DMS153 (cell line): ENCODE measurements at places on chromosomes 11 and 22.
A peak's percentile ranks its signal among the peaks of the same experiment; 100 is the strongest.

DNA sequence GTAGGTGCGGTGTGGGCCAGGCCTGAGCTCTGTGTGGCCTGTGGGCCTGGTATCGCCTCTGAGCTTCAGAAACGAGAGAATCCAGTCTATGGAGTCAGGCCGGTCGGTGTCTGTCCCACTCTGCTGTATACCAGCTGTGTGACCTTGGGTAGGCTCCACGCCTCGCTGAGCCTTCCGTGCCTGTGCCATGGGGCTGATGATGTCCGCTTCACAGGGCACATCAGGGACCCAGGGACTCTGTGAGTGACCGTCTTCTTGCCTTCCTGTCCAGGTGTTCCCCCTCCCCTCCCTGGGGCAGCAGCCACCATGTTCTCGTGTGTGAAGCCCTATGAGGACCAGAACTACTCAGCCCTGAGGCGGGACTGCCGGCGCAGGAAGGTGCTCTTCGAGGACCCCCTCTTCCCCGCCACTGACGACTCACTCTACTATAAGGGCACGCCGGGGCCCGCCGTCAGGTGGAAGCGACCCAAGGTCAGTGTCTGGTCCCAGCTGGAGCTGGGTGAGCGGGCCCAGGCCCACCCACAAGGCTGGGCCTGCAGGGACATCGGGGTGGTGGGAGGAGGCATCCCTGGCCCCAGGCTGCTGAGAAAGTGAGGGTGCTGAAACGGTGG lies 17.9 kb downstream of the CAPN5 start:
- no peak for DNase-seq

DNA sequence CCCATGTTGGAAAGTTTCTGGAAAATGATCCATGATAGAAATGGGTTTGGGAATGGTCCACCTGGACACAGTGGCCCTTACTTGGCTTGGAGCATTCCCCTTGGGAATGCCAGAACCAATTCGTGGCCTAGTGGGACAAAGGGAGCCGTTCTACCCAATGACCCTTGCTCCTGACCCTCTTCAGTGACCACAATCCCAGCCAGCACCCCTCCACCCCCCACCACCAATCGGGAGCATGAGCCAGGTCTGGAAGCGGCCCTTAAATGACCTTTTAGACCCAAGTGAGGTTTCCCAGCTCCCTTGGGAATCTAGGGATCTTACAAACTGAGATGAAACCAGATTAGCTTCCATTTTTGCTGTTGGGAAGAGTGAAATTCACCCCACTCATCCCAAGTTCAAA lies 51.3 kb upstream of the CDON start:
- no peak for DNase-seq

GRCh38 chr22:22233081-22233480 lies 11.5 kb upstream of the VPREB1 start:
- DNase-seq: no peak

DNA sequence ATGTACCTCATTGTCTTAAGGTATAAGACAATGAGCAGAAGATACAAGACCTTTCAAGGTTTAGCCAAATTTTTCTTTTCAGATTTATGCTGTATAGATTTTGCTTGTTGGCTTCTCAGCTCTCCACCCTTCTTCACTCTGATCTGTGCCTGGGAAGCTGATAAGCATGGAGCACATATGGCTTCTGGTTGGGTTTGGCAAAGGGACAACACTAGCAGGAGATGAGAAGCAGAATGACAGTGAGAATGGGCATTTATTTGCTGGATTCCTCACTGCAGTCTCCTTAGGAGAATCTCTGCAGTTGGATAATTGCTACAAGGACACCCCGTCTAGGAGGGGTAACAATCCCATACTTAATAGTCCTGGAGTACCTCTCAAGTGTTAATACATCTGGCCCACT lies 474.8 kb upstream of the CCDC90B start:
- DNase-seq: no peak

DNA sequence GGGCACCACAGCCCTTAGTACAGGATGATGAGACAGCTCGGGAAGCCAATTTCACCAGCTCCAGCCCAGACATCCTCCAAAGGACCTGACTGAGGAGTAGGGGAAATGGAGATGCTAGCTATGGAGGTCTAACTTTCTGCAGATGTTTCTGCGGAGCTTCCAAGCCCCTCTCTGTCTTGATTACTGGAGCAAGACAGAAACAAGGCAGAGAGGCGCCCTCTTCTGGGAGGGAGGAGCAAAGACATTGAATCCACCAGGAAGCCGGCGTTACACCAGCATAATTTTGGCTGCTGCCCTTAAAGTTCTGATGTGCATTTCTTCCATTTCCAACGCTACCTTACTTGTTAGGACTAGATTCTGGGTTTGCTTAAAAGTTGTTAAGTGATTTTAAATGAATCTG lies 107.3 kb upstream of the HSD17B12 start:
- DNase-seq: no peak

- no peak for DNase-seq
Observed at GRCh38 chr11:118640332-118641154, 33.1 kb downstream of the PHLDB1 start.

DNA sequence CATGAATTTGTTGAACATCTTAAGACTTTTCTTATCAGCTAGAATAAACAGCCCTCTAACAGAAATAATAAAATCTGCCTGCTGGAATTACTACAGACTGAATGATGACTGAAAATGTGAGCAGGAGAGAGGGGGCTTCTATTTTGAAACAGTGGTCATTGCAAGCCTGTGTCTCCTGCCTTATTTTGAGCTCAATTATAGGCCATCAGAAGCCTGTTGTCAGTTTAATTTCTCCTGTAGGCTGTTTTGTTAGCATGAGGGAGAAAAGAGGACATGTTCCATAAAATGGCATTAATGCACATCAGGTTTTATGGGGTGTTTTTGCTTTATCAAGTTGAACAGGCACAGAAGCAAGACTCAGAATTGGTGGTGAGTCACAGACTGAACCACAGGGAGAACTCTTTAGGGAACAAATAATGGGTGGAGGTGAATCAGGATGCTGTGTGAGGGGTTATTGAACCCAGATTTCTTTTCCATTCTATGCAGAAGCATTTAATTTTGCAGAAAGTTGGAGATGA lies 129.1 kb downstream of the PARVA start:
- no peak for DNase-seq

GRCh38 chr11:44747316-44747715 lies 20.6 kb downstream of the TSPAN18 start:
- DNase-seq: no peak

DNA sequence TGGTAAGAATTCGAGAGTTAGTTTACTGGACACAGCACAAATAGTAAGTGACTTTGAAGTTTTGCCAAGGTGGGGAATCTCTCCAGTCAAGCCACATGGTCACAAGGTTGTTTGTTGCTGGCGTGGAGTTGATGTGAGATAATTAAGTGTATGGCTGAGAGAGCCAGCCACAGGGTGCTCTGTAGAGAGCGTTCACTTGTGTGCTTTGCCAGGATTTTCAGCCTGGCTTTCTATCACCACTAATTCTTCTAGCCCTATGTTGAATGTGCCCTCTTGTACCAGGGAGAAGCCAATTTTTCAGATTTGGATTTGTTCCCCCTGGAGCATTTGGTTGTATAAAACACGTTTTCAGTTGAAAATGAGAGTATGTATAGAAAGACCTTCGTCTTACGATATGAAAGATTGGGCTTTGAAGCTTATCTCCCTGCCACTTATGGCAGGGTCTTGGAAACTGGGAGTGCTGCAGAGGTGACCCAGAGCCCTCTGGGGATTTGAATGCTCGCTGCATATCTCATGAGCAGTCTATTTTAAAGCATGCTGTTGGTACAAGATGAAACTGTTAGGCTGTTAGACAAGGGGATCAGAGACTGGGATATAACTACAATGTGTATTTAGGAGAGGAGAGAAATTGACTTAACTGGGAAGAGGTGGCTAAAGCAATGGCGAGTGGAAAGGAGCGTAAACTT lies 28.6 kb downstream of the CSRP3 start:
- no peak for DNase-seq

DNA sequence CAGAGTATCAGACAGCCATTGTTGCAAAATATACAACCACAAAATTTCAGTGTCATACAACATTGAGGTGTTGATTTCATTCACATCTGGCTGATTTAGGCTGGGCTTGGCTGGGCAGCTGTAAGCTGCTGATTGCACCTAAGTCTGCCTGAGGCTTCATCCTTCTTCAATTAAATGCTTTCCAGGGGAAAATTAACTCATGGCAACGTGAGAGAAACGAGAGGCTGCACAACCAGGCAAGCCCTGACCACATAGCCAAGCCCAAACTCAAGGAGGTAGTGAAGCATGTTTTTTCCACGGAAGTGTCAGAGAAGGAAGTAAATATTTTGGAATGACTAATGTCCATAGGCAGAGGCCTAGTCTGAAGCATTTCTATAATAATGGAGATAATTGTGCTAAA lies 273.8 kb upstream of the ZC3H12C start:
- no peak for DNase-seq

DNA sequence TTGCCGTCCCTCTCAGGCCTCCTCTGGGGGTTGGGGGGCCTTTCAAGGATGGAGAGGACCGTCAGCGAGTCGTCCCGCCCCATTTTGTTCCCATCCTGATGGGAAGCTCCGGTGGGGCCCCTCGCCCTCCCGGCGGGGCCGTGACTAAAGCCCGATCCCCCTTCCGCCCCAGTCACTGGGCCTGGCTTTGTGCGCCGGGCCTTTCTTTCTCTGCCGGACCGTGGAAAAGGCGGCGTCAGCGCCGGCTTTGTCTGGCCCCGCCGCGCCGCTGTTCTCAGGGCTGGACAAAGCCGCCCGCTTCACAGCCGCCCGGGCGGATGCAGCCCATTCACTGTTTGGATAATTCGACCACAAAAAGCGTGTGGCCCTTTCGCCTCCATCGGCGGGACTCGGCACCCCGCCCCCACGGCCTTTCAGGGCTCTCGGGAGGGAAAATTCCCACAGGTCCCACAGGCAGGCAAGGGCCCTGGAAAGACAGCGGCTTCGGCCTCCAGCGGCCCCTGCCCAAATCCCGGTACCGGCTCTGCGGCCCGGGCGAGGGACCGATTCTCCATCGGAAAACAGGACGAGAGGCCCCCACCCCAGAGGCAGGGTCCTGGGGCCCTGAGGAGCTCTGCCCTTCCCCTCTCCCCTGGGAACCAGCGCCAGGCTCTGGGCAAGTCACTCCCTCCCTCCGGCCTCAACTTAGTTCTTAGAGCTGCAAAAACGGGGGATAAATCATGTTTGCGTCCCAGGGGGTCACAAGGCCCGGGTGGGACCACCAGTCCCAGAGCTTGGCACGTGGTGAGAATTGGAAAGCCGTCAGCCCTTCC lies 87.2 kb downstream of the WNT7B start:
- DNase-seq: no peak

DNA sequence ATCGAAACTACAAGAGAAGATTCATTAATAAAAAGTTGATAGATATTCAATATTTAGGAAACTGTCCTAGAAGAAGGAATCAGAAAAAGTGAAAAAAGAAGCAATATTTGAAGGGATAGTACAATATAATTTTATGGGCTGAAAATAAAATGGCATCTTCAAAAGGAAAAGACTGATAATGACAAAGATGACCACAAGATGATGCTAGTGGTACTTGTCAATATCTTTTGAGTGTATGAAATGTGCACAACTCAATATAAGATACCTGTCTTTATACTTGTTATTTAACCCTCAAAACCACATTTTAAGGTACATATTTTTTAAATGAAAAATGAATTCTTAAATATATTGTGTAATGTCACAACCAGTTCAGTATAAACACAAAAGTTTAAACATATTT lies 1059.6 kb upstream of the RAG2 start:
- peak; percentile 0 for DNase-seq

GRCh38 chr11:68044145-68044813 lies 5.5 kb downstream of the TCIRG1 start:
- no peak for DNase-seq

GRCh38 chr11:44475114-44475686 lies 90.3 kb upstream of the CD82 start:
- DNase-seq: no peak

GRCh38 chr11:120257346-120257745 lies 17.4 kb downstream of the POU2F3 start:
- DNase-seq: no peak

DNA sequence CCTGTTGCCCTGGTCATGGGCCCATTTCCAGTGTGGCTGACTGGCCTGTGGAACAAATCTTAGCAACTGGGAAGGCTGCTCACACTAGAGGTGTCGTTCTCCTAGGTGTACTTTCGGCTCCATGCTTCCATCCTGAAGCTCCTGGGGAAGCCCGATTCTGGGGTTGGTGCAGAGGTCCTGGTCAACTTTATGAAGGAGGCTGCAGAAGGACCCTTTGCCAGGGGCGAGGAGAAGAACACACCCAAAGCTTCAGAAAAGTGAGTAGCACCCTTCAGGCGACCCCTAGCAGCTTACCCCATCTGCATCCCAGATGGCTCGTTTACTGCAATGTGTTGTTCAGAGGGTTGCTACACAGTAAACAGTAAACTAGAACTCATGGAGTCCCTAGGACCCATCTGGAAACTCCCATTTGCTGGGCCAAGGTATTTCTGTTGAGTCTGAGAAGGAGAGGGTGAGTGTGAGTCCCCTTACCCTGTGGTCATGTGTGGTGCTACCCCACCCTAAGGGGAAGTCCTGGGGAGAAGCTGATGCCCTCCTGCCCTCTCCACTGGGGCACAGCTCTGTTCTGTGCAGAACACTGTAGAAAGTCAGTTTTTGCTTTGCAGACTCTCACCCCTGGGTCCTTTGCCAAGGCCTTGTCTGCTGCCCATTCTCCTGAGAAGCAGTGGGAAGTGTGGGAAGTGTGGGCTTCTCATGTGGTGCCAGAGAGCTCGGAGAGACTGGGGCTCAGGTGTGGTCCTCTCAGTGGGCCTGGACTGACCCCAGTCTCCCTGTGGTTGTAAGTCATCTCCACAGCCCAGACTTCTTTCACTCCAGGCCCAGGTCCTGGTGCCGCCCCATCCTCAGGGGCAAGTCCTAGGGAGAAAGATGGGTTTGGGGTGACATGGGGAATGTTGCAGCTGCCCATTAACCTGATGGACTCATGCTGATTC lies 85.0 kb downstream of the CABIN1 start:
- no peak for DNase-seq

DNA sequence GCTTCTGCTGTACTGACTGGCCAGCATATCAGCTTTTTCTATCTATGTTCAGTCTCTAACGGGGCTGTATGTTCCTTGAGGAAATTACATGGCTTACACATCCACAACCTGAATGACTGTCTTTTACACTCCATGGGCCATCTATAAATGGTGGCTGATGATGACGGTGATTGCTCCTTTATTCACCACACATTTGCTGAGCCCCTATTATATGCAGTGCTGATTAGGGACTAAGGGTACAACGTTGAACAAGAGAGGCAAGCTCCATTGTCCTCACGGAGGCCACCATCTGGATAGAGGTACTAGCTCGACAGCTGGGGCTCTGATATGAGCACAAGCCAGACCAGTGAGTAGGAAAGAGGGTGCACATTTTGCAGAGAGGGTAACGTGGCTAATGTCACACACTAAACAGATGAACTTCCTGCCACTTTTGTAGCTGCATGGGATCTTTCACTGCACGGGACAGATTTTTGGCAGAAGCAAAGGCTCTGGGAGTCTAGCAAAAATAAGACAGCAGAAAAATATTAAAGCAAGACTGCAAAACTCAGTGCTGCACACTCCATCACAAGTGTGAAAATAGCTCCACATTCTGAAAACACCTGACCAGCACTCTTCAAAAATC lies 30.6 kb downstream of the DRD2 start:
- no peak for DNase-seq
